ENCODE measurements at places on chromosomes 12 and 14.
A peak's percentile ranks its signal among the peaks of the same experiment; 100 is the strongest.

GRCh38 chr12:94998326-94998725, 5.2 kb downstream of the NDUFA12 start:
- DNase-seq = peak; percentile 18

DNA sequence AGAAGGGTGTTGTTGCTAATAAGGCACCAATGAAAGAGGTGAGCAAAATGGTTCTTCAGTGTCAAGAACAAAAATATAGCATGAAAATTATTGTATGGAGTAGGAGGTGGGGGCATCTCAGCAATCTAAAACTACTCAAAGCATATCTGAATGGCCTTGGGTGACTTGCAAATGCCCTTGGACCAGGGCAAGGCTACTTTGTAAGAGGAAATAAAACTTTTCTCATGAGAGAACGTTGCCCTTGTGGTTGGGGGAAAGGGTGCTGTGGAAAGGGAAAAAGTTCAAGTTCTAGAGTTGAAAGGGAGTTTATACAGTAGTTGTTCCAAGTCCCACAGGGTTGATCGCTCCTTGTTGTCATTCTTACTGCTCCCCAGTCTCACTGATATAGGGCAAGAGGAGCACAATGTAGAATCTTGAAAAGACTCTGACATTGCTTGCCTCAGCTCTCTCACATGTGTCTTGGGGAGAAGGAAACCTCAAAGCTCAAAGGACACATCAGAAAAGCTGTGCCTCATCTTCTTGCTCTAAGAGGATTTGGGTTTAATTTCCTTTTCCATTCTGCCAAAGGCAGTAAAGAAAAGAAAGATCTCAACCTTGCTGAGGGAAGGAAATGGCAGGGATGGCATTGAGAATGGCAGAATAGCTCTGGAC, 270.5 kb downstream of the DUSP6 start:
- DNase-seq = no peak

DNA sequence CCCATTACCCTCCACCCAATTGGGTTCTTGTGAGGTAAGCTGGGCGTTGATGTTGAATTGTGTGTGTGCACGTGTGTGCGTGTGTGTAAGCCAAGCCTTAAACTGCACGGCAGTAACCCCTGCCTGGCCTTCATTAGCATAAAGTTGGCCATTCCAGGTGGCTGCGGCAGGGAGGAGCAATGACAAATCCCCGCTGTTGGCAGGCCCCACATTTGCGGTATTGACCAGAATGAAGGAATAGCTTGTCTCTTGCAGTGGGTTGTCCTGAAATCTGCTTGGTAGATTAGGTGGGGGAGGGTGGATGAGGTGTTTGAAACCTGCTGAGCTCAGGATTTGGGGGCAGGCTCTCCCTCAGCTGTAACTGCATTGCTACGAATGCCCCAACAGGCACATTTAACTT, 7.3 kb downstream of the VSX2 start:
- no peak for DNase-seq

GRCh38 chr12:26513363-26514043, 318.1 kb downstream of the SSPN start:
- DNase-seq = no peak

DNA sequence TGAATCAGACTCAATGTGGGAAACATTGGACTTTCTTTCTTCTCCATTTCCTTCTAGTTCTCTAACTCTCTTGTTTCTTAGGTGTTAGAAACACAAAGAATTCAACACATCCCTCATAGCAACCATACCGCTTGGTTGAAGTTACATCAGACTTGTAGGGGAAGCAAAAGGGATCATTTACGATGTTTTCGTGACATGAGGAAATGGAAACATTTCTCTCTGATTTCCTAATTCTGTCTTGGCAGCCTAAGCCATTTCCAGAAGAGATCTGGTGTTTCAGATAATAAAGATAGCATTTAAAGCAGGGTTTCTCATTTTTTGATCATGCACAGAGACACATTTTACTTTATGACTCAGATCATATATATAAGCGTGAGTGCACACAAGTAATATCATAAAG, 202.0 kb downstream of the TMEM132C start:
- no peak for DNase-seq

DNA sequence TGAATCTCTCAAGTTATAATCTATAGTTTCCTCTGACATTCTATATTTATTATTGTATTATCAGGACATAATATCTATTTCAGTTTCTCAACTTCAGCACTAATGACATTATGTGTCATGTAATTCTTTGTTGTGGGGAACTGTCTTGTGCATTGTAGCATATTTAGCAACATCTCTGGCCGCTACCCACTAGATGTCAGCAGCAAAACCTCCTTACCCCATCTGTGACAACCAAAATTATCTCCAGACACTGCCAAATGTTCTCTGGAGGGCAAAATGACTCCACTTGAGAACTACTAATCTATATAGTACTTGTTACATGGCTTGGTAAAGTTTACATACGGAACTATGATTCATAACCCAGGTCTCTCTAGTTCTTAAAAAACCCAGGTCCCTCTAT, 110.2 kb downstream of the RASSF9 start:
- DNase-seq = peak; percentile 3

DNA sequence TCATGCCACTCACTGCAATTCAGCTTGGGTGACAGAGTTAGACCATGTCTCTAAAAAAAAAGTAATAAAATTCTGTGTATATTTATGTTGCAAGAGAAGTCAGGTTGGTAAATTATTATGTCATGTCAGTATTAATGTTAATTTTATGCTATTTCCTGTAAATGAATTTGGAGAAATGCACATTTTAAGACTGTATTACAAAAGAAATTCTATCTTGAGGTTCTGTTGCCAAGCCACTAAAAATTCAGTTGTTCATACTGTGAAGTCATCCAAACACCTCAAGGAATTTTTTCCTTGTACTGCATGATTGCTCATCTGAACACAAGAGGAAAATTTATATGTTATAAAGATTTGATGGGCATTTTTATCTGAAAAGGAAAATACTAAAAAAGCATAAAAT, 23.3 kb upstream of the HMGA2 start:
- no peak for DNase-seq

DNA sequence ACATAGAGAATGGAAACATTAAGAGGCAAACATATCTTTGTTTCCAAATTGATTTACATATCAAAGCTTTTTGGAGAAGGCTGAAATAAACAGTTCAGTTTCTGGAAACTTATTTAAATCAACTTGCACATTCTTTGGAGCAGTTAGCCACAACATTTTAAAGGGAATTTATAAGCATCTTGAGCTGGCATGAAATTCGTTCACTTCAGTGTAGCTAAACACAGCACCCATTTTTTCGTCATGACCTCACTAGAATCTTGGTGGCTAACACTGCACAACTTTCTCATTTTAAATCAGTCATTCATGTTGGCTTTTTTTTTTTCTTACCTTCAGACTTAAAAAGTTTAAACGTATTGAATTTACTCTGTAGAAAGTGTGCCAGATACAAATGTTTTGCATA, 1139.9 kb upstream of the FLRT2 start:
- DNase-seq = no peak

GRCh38 chr14:59707778-59708561, 131.4 kb upstream of the CCDC175 start:
- no peak for DNase-seq

GRCh38 chr14:90275458-90275814, 19.1 kb downstream of the PSMC1 start:
- DNase-seq = no peak

- DNase-seq = no peak
Measured at GRCh38 chr14:24434036-24434435, 4.3 kb downstream of the KHNYN start.

All from hematopoietic multipotent progenitor cell (in vitro differentiated cells).